NAMALWA (cell line): ENCODE measurements at places on chromosomes 3 and 15.

- DNase-seq = no peak
Measured at GRCh38 chr15:95845862-95846515, 484.5 kb upstream of the NR2F2 start.

- peak; percentile 42 for DNase-seq
Measured at GRCh38 chr3:31925271-31925630, 55.8 kb downstream of the OSBPL10 start.

DNA sequence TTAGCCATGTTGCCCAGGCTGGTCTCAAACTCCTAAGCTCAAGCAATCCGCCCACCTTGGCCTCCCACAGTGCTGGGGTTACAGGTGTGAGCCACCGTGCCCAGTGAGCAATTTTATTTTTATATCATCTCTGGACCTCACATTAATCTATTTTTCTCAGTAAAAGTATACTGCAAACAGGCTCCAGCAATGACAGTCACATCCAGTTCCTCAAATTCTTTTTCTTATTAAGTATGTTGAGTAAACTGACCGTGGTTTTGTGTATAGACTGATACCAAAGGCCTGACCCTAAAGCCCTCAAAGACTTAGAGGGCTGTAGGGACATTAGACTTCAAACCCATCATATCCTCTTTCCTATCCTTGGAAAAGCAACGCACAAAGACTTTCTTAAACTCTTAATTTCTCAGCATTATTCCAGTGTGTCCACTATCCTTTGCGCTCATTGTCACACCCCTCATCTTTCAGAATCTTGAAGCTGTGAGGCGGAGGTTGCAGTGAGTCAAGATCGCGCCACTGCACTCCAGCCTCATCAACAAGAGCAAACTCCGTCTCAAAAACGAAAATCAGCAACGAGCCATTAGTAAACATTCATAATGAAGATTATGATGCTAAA is 2.0 kb downstream of the NGLY1 start:
- DNase-seq = no peak

- peak; percentile 50 for DNase-seq
Measured at GRCh38 chr15:34610354-34610753, 26.9 kb upstream of the GOLGA8B start.

DNA sequence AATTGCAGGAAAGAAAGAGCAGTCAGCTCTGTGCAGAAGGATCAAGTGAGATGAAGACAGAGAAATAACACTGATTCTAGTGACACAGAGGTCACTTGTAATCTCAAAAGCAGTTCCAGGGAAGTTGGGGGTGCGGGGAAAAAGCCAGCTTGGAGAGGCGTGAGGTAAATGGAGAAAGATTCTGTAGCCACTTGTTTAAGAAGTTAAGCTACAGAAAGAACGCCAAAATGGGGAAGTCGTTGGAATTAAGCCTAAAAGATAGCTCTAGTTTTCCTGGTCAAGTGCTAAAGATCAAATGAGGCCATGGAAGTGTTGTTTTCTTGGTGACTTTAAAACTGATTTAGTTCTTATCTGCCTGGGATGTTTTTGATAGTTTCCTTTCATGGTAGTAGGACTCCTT is 152.0 kb downstream of the GREM1 start:
- no peak for DNase-seq

GRCh38 chr15:77421370-77421700 is 647 bp downstream of the HMG20A start:
- DNase-seq = peak; percentile 79

DNA sequence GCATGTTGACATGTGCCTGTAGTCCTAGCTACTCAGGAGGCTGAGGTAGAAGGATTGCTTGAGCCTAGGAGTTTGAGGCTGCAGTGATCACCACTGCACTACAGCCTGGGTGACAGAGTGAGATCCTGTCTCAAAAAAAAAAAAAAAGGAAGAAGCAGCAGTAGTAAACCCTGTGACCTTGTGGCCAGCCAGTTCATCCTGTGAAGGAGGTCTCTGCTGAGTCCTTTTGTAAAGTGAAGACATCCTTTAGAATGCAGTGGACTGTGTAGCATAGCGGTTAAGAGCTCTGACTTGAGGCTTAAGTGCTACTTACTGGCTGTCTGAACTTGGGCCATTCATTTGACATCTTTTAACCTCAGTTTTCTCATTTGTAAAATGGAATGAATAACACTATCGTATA is 8.3 kb downstream of the EXOSC7 start:
- no peak for DNase-seq

GRCh38 chr15:76866716-76867321 is 38.3 kb downstream of the SCAPER start:
- peak; percentile 61 for DNase-seq

- no peak for DNase-seq
Measured at GRCh38 chr3:61853912-61854311, 292.5 kb downstream of the PTPRG start.

DNA sequence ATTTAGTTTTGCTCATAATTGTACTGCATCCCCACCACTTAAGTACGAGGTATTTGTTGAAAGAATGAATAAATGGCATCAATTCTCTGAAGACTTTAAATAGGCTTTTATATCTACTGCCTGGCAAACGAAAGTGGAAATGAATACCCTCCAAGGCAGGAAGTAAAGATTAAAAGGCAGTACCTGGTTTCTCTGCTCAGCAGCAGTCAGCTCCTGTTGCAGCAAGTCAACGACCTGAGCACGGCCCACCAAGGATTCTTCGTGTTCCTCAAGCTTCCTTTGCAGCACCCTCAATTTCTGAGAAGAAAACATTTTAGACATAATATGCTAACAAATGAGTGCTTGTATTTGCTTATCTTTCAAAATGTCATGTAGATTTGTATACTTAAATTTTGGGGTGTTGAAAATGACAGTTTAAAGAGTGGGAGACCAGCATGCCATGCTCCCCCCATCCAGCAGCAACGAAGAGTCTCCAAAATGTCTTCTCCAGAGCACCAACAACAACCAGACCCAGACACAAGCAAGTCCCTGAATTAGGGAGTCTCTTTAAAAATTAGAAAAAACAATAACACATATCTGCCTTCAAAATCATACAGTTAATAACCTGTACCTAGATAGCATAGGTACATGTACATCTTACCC is 31.2 kb downstream of the GOLGB1 start:
- DNase-seq = no peak

GRCh38 chr15:70091726-70092463 is 5.8 kb downstream of the TLE3 start:
- DNase-seq = no peak

GRCh38 chr3:124758851-124759635 is 28.8 kb downstream of the UMPS start:
- no peak for DNase-seq

- peak; percentile 60 for DNase-seq
Measured at GRCh38 chr3:133574260-133574881, 885 bp downstream of the CDV3 start.

DNA sequence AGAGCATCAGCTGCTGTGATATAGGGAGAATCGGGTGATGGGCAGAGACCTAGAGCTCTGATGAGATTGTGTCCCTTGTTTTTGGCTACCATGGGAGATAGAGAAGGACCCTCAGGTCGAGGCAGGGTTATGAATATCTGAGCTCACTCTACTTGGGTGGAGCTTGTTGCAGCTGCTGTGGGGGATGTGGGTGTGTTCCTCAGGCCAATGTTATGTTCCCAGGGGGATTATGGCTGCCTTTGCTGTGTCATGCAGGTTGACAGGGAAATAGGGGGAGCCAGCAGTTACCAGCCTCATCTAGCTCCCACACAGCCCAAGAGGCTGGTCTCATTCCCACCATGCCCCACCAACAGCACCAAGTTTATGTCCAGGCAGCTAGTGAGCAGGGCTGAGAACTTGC is 131.5 kb downstream of the TRIM42 start:
- DNase-seq = peak; percentile 51

GRCh38 chr3:17891139-17891856 is 148.9 kb upstream of the TBC1D5 start:
- DNase-seq = no peak

DNA sequence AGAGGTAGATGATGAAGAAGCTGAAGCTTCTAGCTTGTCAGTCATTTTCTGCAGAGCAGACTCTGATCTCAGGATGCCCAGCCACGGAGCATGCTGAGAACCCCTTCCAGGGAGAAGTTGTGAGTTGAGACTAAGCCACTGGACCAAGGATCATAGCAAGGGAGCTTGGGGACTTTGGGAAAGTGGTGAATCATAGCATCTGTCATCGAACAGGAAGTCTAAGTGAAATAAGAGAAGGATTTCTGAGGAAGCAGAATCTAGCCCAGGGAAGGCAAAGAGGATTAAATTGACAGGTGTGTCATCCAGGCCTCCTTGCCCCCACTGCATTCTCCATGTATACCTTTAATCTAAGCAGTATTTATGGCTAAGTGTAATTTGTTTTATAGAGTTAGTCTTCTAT is 71.8 kb upstream of the TMEM108 start:
- DNase-seq = no peak

DNA sequence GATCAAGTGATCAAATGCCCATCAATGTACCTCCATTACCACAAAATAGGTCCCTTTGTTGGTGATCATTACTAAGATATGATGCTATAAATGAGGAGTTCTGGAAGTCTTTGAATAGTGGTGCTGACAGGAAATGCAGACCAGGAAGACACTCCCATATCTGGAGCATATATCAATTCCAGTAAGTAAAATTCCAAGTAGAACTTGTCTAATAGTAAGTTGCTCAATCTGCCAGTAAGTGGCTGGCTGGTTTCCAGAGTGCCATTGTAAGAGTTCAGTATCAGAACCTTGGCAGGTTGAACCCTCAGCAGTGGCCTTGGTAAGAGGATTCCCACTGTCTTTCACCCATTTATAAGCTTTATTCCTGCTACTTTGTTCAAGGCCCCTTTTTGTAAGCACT is 379.9 kb upstream of the RBMS3 start:
- no peak for DNase-seq

DNA sequence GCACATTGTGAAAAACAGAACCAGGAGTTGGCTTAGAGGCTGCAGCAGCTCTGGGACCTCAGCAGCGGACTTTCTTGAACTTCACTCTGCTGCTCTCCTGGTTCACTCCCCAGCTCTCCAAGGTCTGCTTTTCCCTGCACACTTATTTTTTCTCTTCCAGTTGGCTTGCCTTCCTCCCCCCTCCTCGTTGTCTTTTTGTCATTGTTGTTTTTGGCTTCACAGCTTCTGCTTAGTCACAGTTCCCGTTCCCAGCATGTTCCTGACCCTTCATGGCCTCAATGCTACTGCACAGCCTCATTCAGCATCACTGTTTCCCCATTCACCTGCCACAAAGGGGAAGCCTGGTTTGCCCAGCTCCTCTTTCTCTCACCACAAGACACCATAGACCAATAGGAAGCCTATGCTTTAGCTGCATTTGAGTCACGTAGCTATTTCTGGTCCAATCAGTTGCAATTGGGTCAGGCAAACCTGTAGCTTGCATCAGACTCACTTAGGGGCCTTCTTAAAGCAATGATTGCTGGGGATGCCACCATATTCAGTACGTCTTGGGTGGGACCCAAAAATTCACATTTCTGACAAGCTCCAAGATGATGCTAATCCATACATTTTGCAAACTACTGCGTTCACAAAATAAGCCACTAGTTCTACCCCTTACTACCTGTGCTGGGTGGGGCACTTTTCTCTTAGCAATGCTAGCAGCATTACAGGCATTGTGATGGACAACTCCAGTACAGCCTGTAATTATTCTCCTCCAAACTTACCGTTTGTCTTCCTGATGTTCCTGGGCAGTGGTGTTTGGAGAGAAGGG is 7.8 kb upstream of the SUMF1 start:
- peak; percentile 21 for DNase-seq

- DNase-seq = no peak
Measured at GRCh38 chr15:34657469-34658127, 74.1 kb upstream of the GOLGA8B start.

- no peak for DNase-seq
Measured at GRCh38 chr3:103653996-103654395, 1219.2 kb downstream of the ZPLD1 start.

- peak; percentile 67 for DNase-seq
Measured at GRCh38 chr3:39177708-39178332, 14.6 kb downstream of the XIRP1 start.

DNA sequence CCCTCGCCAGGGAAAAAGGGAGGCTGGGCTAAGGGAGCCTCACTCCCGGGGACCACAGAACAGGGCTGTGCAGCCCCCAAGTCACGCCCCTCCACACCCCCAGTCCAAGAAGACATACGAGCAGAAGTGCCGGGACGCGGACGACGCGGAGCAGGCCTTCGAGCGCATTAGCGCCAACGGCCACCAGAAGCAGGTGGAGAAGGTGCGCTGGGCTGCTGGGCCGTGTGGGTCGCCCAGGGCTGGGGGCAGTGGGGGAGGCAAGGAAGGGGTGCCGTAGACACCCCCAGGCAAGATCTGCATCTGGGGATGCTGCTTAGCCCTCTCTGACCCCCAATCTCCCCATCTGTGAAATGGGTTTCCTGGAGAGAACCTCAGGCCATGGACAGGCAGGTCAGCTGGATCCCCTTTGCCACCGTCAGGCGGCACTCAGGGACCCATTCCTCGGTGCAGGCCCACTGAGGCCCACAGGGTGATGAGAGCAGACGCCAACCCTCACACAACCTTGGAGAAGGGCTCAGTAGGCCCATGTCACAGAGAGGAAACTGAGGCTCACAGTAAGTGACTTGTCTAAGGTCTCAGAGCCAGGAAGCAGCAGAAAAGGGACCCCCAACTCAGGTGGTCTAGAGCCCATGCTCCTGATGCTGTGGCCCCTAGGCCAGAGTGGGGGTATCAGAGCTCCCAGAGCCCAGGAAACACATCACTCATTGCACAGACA is 33.7 kb downstream of the PSTPIP1 start:
- no peak for DNase-seq
